ENCODE measurements at places on chromosomes 4 and X. TPM values are rescaled to one million over a fixed set of nuclear protein-coding genes. Genes with fewer than 3 reads are reported as not detected.

The FHDC1 gene
- under 0.01 TPM for total RNA-seq

The CENPVL3 gene
- under 0.01 TPM for total RNA-seq

The PDZD4 gene
- total RNA-seq = not detected

The VSIG4 gene
- total RNA-seq = not detected

The ZXDA gene
- 5.5 TPM for total RNA-seq

The STOX2 gene
- total RNA-seq = under 0.01 TPM

The RS1 gene
- total RNA-seq = not detected

The TAF1 gene
- total RNA-seq = 39.4 TPM

The MUC7 gene
- not detected for total RNA-seq

The DUSP9 gene
- total RNA-seq = 0.15 TPM

The XAGE2 gene
- not detected for total RNA-seq

The NAA15 gene
- total RNA-seq = 40.6 TPM

The BBS12 gene
- total RNA-seq = 6.2 TPM

The ZMAT1 gene
- 0.97 TPM for total RNA-seq

The MAGEA12 gene
- total RNA-seq = not detected

The SOX3 gene
- not detected for total RNA-seq

The CLCN3 gene
- 56.1 TPM for total RNA-seq

The NHSL2 gene
- total RNA-seq = 9.1 TPM

The PCSK1N gene
- not detected for total RNA-seq

All from epithelial cell of umbilical artery (primary cell).